ENCODE measurements at places on chromosomes 5 and 9.

- no peak for DNase-seq
Observed at GRCh38 chr5:17882760-17883488, 248.7 kb downstream of the TAF11L14 start.

- DNase-seq, result peak; percentile 9
Observed at GRCh38 chr5:1317921-1318565, 23.2 kb upstream of the TERT start.

GRCh38 chr5:149265597-149265996, 6.1 kb upstream of the AFAP1L1 start:
- DNase-seq, result no peak

GRCh38 chr5:122473138-122473843, 161.3 kb downstream of the SNCAIP start:
- DNase-seq, result no peak

DNA sequence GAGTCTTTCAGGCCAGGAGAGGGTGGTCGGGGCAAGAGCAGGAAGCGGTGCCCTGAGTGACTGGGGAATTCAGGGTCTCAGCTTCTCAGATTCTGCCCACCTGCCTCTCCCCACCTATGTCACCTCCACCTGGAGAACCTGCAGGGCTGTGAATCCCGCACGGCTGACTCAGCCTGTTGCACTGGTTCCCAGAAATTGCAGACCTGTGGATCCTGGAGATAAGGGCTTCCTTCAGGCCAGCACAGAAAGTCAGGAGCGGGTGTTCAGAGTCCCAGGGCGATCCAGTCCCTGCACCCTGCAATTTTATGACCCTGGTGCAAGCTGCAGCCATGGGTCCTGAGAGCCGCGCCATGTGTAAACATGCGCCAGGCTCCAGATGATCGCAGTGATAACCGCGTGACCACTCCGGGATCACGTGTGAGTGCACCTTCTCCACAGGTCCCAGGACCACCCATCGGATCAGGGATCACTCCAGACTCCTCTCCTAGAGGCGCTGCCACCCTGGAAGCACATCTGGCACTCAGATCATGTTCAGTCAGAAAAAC, 17.8 kb downstream of the IRX4 start:
- no peak for DNase-seq

GRCh38 chr9:8096091-8096490, 296.5 kb upstream of the DMAC1 start:
- DNase-seq, result no peak

GRCh38 chr5:61342071-61342501, 10.0 kb downstream of the ZSWIM6 start:
- DNase-seq, result no peak

GRCh38 chr5:173646692-173647091, 30.2 kb upstream of the BOD1 start:
- no peak for DNase-seq
